ENCODE measurements at places on chromosomes 12 and 14.

DNA sequence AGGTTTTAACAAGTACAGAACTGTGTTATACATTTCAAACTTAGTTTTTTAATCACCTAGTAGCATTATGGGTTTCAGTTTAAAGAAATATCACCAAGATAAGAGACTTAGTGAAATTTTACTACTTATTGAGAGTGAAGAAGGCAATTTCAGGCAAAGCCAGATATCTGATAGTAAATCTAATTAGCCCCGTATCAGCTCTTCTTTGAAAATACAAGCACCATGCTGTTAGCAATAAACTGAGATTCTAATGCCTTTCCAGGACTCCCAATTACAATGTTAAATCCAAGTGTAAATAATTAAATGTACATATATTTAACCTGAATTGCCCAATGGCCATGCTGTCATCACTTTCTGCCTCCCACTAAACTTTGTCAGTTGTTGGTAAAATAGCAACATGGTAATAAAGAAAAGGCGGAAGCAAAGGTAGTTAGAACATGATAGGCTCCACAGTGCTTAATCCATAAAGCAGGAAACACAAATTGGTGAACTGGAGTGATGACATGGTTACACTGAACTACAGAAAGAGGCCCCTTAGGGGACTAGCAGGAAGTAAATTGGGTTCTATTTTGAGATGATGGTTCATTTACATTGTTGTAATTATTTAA is 646.1 kb downstream of the C12orf50 start:
- no peak for DNase-seq
- no peaks in the 10 kb centered on the region for H3K4me1 ChIP-seq
- no peak overlapping the region for H3K4me3 ChIP-seq
- no peaks in the 10 kb centered on the region for H3K27me3 ChIP-seq
- H3K36me3 ChIP-seq, result no peaks in the 10 kb centered on the region
- H3K27ac ChIP-seq, result no peak overlapping the region

- H3K27ac ChIP-seq, result no peak overlapping the region
- H3K36me3 ChIP-seq, result no peaks in the 10 kb centered on the region
- H3K4me1 ChIP-seq, result no peaks in the 10 kb centered on the region
- H3K4me3 ChIP-seq, result no peak overlapping the region
Measured at GRCh38 chr14:86770186-86770585, 1222.8 kb downstream of the GALC start.

DNA sequence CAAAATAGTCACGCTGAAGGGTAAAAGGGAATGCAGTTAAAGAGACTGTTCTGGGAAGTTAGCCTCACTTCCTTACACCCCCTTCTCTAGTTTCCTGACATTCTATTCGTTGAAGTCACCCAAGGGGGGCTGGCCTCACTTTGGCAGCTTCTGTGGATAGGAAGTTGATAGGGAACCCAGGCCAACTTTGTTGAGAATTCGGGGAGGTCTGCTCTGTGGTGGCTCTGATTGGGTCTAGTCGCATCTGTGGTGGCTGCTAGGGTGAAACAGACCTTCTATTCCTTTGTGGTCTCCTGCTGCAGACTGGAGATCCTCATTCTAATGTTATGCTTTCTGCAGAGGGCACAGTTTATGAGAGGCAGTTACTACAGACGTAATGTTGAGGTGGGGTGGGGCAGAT is 28.8 kb upstream of the GZMB start:
- peaks cover 15% of the 10 kb centered on the region for H3K36me3 ChIP-seq
- H3K27me3 ChIP-seq, result no peaks in the 10 kb centered on the region
- peaks cover 83% of the 10 kb centered on the region for H3K4me1 ChIP-seq
- H3K4me3 ChIP-seq, result no peak overlapping the region
- peak overlapping the region; percentile 59 for H3K27ac ChIP-seq
- no peak for DNase-seq

DNA sequence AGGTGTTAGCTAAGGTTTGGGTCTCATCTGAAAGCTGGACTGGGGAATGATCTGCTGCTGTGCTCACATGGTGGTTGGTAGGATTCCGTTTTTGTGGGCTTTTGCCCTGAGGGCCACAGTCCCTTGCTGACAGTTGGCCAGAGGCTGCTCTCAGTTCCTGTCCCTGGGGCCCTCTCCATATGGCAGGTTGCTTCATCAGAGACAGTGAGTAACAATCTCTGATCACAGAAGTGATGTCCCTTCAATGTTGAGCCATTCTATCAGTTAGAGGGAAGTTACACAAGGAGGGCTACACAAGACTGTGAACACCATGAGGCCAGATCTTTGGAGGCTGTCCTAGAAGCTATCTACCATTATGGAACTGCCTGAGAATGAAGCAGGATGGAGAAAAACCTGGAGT is 137.2 kb downstream of the AACS start:
- no peak overlapping the region for H3K4me3 ChIP-seq
- DNase-seq, result no peak
- no peak overlapping the region for H3K27ac ChIP-seq
- peaks cover 28% of the 10 kb centered on the region for H3K27me3 ChIP-seq
- no peaks in the 10 kb centered on the region for H3K4me1 ChIP-seq
- no peaks in the 10 kb centered on the region for H3K36me3 ChIP-seq

DNA sequence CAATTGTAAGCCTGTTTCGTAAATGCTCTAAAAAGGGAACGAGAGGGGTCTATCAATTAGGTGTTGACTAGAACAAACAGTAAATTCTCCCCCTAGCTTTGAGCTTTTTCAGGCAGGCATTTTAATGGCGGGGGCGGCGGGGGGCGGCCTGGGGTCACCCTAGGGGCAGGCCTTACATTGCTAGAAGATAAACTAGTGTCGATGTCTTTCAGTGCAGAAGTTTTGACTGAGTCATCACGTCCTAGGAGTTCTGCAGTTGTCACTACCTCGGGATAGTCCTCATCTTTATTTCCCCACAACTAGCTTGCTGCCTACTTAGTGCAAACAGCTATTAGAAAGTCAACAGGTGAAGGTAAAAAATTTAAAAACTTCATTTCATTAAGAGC is 1.6 kb downstream of the ATP6V1D start:
- no peaks in the 10 kb centered on the region for H3K27me3 ChIP-seq
- no peak overlapping the region for H3K27ac ChIP-seq
- peaks cover 48% of the 10 kb centered on the region for H3K4me1 ChIP-seq
- peaks cover 15% of the 10 kb centered on the region for H3K36me3 ChIP-seq

DNA sequence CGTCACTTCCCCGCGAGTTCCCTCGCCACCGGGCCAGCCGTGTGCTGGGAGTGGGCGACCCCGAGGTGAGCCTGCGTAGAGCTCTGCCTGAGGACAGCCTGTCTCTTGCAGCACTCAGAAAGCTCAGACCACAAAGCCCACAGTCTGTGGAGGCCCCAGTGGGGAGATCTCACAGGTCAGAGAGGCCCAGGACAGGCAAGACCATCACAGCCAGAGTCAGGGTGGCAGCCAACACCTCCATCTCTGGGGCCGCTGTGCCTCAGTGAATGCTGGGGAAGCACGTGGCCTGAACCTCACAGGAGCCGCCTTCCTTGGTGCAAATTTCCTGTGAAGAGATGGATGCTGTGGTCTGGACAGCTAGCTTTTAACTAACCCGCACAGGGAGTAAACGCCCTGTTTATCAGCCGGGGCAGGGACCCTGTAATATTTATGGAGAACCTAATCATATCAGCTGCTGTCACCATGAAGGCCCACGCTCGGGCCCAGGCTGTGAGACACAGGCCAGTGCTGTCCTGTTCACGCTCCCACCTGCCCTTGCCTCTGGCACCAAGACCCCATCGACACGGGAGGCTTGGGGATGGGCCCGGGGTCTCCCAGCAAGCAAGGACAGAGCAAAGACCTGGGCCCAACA is 56.9 kb downstream of the CDC42BPB start:
- no peak overlapping the region for H3K4me3 ChIP-seq
- no peak for DNase-seq
- H3K27me3 ChIP-seq, result no peaks in the 10 kb centered on the region
- H3K27ac ChIP-seq, result no peak overlapping the region

GRCh38 chr12:9260931-9261330 is 52.7 kb upstream of the PZP start:
- no peak for DNase-seq
- H3K36me3 ChIP-seq, result no peaks in the 10 kb centered on the region
- no peak overlapping the region for H3K27ac ChIP-seq
- H3K4me1 ChIP-seq, result peaks cover 8% of the 10 kb centered on the region
- peaks cover 5% of the 10 kb centered on the region for H3K27me3 ChIP-seq
- H3K4me3 ChIP-seq, result no peak overlapping the region

DNA sequence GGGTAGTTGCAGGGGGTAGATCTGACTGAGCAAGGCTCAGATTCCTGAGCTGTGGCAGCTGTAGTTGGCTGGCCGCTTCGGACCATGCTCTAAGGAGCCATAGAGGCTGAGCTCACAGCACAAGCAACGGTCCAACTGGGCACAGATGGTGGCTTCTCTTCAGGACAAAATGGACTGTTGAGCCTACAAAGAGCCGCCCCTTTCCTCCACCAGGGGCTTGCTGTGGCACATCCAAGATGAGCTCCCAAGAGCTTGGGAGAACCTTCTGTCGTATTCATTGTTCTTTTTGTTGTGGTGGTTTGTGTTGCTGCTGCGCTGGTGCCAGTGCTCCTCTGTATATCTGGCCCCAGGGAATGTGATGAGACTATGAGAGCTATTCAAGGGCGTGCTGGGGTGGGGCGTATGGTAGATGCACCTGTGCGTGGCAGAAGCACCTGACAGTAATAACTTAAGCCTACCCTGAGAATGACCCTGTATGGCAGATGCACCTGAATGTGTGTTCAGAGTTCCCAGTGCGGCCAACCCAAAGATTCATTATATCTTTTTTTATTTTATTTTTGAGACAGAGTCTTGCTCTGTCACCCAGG is 17.8 kb upstream of the LGALS3 start:
- DNase-seq, result no peak
- H3K4me3 ChIP-seq, result no peak overlapping the region
- H3K36me3 ChIP-seq, result peaks cover 8% of the 10 kb centered on the region

- DNase-seq, result no peak
- no peak overlapping the region for H3K4me3 ChIP-seq
- no peaks in the 10 kb centered on the region for H3K27me3 ChIP-seq
- H3K27ac ChIP-seq, result no peak overlapping the region
Measured at GRCh38 chr14:37678916-37679315, 83.5 kb downstream of the TTC6 start.

GRCh38 chr12:103805655-103806360 is 35.2 kb downstream of the NT5DC3 start:
- DNase-seq, result no peak
- H3K27me3 ChIP-seq, result no peaks in the 10 kb centered on the region
- peaks cover 13% of the 10 kb centered on the region for H3K36me3 ChIP-seq
- no peaks in the 10 kb centered on the region for H3K4me1 ChIP-seq
- H3K27ac ChIP-seq, result no peak overlapping the region

- H3K27ac ChIP-seq, result no peak overlapping the region
- DNase-seq, result no peak
- H3K4me1 ChIP-seq, result no peaks in the 10 kb centered on the region
- no peaks in the 10 kb centered on the region for H3K27me3 ChIP-seq
Measured at GRCh38 chr12:99609455-99610181, 37.9 kb upstream of the GARIN6 start.

DNA sequence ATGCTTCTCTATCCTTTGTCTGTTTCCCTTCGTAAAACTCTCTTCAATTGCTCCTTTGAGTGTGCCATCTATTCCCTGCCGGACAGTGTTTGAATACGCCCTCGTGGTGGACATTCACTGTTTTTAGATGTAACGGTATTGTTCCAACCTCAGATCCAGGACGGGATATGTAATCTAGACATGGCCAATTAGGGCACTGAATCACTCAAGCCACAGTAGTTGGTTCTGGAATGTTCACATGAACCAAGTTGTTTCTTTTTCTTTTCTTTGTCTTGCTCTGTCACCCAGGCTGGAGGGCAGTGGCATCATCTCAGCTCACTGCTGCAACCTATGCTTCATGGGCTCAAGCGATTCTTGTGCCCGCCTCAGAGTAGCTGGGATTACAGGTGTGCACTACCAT is 204.2 kb upstream of the PLXNC1 start:
- H3K27me3 ChIP-seq, result peaks cover 18% of the 10 kb centered on the region
- H3K36me3 ChIP-seq, result no peaks in the 10 kb centered on the region
- no peak overlapping the region for H3K4me3 ChIP-seq
- H3K27ac ChIP-seq, result no peak overlapping the region
- no peak for DNase-seq
